ENCODE measurements at places on chromosomes 1 and 21.

- DNase-seq = no peak
Measured at GRCh38 chr1:229341774-229342655, 832 bp downstream of the CCSAP start.

GRCh38 chr1:101239095-101240040 lies 2.5 kb downstream of the S1PR1 start:
- DNase-seq = peak; percentile 58

- no peak for DNase-seq
Measured at GRCh38 chr1:87064309-87064708, 149.9 kb downstream of the HS2ST1 start.

- DNase-seq = no peak
Measured at GRCh38 chr1:100187912-100188311, 9.9 kb upstream of the LRRC39 start.

DNA sequence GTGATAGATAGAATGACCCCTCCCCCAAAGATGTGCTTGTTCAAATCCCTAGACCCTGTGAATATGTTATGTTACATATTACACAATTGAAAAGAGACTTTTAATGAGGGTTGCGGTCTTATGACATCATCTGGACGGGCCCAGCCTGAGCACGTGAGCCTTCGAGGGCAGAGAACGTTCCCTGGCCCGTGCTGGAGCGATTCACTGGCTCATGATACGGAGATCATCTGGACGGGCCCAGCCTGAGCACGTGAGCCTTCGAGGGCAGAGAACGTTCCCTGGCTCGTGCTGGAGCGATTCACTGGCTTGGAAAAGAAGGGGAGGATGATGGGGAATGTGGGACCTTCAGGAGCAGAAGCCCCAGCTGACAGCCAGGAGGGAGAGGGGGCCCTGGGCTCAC lies 34.4 kb upstream of the COL18A1 start:
- DNase-seq = no peak

DNA sequence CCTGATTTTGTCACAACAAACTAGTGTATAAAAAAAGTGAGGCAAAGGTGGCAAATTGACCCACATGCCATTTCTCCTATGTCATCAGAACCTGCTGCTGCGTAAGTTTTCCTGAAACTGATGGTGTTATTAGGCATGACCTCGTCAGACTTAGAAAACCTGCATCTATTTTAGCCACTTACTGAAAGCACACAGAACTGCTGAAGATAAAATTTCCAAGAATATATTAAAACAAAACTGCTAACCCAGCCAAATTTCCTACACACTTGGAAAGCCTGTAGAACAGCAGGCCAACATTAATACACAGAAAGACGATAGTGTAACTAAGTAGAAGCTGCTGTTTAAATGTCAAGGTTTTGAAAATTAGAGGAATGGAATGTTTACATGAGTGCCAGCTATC lies 674.5 kb upstream of the CXADR start:
- no peak for DNase-seq

DNA sequence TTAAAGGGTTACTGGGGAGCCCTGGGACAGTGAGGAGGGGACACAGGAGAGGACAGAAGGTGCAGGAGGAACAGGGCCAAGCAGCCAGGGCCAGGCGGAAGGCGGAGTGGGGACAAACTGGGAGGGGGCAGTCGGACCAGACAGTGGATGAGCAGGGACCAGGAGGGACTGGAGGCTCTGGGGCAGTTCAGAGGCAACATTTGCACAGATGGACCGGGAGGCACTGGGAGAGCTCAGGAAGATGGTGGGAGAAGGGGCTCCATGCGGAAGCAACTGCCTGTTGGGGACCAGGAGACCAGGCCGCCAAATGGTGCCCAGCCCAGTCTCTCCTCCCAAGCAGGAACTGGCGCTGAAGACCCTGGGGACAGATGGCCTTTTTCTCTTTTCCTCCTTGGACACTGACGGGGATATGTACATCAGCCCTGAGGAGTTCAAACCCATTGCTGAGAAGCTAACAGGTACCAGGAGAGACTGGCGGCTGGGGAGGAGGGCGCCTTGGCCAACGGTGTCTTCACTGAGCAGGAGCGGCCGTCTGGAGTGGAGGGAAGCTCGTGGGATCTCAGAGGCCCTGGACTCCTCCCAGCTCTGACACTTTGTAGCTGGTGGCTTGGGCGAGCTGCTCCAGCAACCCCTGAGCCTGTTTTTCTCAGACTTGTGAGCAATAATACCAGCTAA lies 847 bp downstream of the SELENON start:
- no peak for DNase-seq

DNA sequence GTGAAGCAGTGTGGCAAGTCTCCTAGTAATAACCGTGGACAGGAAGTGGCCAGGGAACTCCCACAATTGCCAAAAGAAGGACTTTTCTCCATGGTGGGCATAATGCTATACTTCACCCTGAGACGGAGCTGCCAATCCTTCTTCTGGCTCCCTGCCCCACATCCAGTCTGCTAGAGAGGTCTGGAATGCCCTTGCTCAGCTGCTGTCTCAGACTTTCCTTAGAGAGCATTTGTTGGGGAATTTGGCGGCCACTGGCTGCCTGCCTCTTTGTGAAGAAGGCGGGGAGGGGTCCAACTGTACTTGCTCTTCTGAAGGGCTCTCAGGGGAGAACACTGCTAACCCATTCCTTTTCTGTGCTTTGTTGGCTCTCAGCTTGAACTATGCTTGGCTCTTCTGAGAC lies 123.7 kb upstream of the EDN2 start:
- no peak for DNase-seq

- DNase-seq = no peak
Measured at GRCh38 chr1:244821134-244821533, 14.3 kb upstream of the COX20 start.

GRCh38 chr1:231329483-231329882 lies 8.2 kb downstream of the EXOC8 start:
- no peak for DNase-seq

GRCh38 chr1:159737238-159737916 lies 23.0 kb upstream of the CRP start:
- no peak for DNase-seq

DNA sequence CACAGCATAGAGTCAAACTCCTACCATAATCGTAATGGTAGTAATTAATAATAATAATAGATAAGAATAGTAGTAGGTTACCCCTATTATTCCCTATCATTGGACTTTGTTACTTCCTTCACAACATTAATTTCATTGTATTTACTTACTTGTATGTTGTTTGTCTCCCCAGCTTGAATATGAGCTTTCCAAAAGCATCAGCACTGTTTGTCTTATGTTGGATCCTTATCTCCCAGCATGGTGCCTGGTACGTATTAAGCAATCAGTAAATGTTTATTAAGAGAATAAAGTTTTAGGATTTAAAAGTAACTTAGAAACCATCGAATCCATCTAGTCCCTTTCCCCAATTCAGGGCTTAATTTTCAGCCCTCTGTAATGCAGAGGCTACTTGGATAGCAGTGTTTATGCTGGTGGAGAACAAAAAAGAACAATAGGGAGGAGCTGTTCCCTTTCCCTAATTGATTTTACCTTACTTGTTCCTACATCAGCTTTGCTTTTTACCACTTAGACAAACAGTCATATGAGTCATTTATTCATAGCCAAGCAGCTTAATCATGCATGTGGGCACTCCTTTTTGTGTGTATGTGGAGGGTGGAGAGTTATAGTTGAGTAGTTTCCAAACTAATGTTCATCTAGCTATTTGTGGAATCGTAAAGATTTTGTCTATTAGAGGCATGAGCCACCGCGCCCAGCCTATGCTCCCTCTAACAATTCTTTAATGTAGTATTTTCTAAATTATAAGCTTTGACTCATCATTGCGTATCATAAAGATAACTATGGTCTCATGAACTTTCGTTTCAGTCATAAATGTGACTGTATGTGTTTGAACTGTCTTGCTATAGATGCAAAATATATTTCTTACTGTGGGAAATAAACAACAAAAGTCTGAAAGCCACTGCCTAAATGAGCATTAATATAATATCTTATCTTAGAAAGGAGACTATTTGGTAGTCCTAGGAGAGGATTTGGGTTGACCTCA lies 20.9 kb upstream of the DR1 start:
- DNase-seq = no peak

GRCh38 chr1:7681401-7681800 lies 89.7 kb upstream of the VAMP3 start:
- DNase-seq = no peak

DNA sequence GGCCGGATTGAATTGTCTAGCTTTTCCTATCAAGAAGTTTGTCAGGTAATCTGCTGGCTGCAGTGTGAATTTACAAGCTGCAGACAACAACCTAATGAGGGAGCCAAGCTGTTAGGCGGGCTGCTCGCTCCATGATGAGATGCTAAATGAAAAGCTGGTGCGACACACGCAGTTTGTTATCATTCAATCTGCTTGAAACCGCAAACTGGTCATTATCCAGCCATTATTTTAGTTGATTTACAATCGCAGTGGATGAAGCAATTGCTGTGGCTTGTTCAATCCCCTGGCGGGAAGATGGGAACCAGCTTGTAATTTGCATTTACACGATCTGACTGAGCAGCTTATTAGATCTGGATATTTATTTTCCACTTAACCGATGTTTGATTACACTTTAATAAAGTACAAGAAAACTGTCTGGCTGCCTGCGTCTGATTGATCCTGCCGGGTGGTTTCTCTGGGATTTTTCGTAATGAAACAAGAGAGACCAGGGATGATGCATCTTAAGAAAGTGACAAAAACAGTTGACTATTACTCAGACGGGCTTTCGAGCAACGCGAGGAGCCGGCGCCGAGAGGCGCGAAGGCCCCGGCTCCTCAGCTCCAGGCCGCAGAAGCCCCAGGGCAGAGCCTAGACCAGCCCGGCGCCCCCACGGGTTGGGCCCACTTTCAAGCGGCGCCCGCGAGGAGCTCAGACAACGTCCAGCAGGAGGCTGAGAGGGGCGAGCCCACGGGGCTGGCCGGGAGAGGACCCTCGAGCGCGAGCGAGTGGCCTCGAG lies 118.0 kb upstream of the BARHL2 start:
- DNase-seq = no peak

DNA sequence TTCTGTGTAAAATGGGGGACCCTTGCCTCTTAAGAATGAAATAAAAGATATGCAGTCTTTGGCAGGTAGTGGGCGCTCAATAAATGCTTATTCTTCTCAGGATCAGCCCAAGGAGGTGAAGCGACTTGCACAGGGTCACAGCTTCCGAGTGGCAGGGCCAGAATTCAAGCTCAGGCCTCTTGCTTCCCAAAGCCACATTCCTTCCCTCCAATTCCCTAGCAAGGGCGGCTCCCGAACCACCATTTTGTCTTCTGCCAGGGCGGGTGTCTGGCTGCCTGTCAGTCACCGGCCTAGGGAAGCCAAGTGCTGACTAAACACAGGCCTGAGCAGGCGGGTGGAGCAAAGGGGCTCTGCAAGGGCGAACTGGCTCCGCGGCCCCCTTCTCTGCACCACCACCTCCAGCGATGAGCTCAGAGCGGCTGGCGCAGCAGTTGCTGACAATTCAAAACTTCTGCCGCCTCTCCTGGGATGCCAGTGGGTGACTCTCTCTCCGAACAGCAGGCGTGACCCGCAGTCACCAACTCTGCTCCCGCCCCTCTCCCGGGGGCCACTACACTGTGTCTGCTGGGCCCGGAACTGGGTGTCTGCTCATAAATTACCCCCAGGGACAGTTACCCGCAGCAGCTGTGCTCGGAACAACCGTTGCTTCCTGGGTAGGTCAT lies 10.8 kb downstream of the GPR3 start:
- no peak for DNase-seq

DNA sequence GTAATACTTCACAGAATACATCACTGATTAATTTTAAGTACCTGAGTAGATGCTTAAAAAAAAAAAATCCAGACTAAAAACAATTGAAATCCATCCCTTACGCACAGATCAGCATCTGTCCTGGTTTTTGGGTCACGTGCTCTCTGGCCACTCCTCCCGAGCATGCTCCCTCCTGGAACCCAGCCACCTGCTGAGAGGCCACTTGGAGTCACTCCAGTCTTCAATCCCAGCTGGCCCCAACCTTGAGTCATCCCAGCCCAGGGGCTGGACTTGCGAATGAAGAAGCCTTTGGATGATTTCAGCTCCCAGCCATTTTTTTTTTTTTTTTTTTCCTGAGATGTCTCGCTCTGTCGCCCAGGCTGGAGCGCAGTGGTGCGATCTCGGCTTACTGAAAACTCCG lies 8.9 kb downstream of the MAP1LC3C start:
- DNase-seq = no peak

DNA sequence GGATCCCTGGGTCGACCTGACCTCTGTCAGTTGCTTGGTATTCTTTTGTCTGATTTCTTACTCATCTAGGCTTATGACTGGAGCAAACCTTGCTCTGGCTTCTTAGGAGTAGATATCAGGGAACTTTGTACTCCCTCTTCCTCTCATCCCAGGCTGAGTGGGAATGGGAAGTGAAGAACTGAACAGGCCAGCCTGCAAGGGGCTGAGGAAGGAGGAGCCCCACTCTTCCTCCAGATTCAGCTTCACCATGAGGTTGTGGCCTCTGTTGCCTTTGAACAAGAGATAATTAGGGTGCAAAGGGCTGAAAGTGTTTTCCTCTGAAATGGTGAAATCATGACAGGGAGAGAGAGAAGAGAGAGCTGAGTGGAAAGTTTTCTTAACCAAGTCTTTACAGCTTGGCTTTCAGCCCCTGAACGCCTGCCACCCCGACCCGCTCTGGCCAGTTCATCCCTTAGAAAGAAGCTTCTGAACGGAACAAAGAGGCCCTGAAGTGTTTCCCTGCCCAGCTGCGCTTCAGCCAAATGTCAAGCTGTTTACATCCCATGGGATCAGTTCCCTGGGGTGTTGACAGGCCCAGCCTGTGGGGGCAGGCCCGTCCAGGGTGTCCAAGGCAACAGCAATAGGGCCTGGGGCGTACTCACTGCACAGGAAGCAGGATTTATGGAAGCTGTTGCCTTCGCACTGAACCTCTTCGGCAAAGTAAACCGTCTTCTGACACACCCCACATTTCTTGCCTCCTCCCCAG lies 11.2 kb downstream of the CSRP1 start:
- DNase-seq = no peak

DNA sequence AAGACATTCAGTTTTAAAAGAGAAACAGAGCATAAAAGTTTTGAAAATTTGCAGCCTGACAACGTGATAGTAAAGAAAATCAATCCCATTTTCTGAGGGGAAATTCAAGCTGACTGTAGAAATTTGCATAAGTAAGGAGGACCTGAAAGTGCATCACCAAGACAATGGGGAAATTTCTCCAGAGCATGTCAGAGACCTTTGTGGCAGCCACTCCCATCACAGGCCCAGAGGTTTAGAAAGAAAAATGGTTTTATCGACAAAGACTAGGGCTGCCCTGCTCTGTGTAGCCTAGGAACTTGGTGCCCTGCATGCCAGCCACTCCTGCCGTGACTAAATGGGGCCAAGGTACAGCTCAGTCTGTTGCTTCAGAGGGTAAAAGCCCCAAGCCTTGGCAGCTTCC lies 1640.2 kb upstream of the PRMT6 start:
- no peak for DNase-seq

- DNase-seq = no peak
Measured at GRCh38 chr1:223338811-223339746, 24.9 kb downstream of the SUSD4 start.

- DNase-seq = no peak
Measured at GRCh38 chr21:44052830-44053226, 40.7 kb downstream of the TRAPPC10 start.

GRCh38 chr21:34593954-34594531 lies 20.9 kb downstream of the RCAN1 start:
- DNase-seq = no peak

Measured in T-helper 9 cell (primary cell).